ENCODE measurements at places on chromosomes 12 and 14.

DNA sequence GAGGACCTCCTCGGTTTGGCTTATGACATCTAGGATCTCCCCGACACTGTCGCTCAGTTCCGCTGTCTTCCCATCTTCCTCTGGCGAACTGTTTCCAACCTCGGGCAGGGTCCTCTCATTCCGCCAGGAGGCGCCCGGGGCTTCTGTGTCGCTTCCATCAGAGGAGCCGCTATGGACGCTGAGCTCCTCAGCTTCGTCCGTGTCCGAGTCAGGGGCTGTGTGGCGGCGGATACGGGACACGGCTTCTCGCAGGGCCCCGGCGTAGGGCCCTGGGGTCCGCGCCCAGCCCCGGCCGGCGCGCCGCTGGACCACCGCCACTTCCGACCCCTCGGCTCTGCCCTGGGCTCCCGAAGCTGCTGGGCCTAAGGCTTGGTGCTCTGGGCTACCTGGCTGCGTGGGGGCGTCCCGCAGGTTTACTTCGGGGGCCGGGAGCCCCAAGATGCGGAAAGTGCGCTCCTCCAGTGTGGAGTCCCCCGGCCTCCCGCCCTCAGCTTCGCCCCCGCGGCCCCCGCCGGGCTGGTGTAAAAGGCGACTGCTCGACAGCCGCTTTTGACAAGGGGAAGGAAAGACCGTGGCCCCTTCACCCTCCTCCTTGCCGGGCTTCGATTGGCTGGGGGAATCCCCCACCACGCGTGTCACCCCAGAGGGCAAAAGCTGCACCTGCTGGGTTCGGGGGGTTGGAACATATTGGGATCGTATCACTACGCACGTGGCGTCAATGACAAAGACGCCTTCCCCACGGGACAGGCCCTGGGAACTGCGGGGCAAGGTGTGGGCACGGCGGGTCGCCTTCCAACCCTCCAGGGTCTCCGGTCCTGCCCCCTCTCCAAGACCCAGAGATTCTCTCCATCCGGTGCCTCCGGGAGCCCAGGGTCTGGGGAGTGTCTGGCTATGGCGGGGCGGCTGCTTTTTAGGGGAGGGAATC lies 2.1 kb downstream of the DDN start:
- no peak for DNase-seq

- no peak for DNase-seq
These were observed 152.1 kb downstream of the DPF3 start for GRCh38 chr14:72741826-72742117.

- DNase-seq, result no peak
These were observed 5.2 kb upstream of the LMO3 start for GRCh38 chr12:16611146-16611545.

DNA sequence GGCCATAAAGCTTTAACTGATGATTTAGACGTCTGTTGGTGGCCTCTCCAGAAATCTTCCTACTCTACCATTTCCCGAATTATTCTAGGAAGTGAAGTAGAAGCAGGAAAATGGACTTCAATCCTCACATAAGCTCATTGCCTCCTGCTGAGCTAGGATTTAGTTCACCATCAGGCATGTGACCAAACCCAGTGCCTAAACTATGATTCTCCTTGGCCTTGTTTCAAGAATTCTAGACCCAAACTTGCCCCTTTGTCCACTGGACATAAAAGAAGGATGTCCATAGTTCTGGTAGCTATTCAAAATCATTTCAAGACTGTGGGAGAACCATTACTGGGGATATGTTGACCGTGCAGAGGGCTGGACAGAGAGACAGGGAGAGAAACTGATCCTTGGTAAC lies 105.8 kb downstream of the C12orf50 start:
- no peak for DNase-seq

- DNase-seq, result no peak
These were observed 7.9 kb upstream of the GPRC5A start for GRCh38 chr12:12883369-12884001.

DNA sequence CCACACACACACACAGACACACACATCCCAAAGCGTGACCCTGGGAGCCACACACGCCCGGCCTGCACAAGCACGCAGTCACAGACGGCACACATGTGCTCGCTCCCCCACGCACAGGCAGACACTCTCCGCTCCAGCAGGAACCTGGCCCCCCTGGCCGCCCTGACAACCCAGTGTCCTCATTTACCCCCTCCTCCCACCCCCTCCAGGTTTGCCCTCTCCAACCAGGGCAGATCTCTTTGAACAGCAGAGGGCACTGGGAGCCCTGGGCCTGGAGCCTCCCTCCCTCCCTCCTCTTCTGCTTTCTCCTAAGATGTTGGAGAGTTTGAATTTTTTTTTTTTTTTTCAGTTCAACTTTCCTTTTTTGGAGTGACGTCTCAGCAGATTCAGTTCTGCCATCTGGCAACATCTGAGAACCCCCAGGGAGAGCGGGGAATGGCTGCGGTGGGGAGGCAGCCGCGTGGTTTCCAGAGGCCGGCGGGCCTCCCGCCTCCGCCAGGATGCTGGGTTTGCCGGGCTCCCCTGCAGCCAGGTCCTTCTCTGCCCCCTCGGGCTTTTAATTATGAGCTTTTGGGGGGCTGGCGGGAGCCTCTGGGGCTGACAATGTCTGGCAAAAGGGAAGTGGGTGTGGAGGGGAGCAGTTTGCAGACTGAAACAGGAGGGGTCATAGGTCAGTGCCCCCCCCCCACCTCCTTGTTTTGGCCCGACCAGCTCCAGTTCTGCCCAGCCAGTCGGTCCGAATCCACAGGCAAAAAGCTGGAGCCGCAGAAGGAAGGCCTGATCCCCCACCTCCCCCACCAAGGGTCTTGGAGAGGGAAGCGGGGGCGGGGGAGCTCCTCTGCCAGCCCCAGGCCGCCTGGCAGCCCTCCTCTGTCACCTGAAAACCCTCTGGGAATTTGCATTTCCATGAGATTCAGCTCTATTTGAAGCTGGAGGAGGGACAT lies 1.3 kb upstream of the NCOR2 start:
- DNase-seq, result no peak

GRCh38 chr14:78325911-78326310 lies 155.7 kb downstream of the NRXN3 start:
- DNase-seq, result no peak

- DNase-seq, result no peak
These were observed 161.0 kb downstream of the SLC38A4 start for GRCh38 chr12:46664761-46665287.

DNA sequence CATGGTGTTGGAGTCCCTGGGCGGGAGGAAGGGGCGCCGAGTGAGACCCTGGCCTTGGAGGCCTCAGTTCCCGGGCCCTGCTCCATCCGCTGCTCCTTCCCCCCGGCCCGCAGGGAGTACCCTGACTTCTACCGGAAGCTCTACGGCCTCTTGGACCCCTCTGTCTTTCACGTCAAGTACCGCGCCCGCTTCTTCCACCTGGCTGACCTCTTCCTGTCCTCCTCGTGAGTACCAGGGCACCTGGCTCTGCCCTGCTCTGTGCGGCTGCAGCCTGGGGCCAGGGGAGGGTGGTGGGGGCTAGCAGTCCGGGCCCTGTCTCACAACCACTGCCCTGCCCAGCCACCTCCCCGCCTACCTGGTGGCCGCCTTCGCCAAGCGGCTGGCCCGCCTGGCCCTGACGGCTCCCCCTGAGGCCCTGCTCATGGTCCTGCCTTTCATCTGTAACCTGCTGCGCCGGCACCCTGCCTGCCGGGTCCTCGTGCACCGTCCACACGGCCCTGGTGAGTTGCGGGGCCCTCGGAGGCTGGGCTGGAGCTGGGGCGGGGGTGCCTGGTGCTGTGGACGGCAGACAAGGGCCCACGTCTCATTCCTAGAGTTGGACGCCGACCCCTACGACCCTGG lies 7.0 kb downstream of the NOC4L start:
- no peak for DNase-seq

DNA sequence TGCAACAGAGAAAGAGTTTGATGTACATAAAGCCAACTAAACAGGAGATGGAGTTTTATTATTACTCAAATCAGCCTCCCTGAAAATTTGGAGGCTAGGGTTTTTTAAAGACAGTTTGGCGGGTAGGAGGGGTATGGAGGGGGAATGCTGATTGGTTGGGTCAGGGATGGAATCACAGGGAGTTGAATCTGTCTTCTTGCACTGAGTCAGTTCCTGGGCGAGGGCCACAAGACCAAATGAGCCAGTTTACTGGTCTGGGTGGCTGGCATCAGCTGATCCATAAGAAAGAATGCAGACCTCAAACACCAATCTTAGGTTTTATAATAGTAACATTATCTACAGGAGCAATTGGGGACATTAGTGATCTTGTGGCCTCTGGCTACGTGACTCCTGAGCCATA lies 64.9 kb downstream of the RIN3 start:
- DNase-seq, result no peak

- DNase-seq, result no peak
These were observed 452.3 kb upstream of the MDGA2 start for GRCh38 chr14:48127674-48128073.

- no peak for DNase-seq
These were observed 24.4 kb upstream of the DUSP16 start for GRCh38 chr12:12586879-12587675.

DNA sequence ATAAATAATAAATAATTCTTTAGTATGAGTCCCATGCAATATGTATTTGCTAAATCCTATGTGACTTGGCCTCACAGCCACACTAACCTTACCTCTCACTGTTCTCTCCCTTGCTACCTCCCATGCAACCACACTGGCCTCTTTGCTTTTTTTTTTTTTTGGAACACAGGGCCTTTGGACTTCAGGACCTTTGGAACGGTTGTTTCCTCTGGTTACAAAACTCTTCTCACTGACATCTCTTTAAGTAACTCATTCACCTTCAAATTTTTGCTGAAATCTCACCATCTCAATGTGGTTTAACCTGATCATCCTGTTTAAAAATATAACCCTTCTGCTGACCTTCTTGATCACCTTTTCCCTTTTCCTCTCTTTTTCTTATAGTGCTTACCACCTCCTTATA lies 194.0 kb downstream of the SSPN start:
- no peak for DNase-seq

- DNase-seq, result no peak
These were observed 90.1 kb downstream of the SLC6A15 start for GRCh38 chr12:84822525-84822924.

DNA sequence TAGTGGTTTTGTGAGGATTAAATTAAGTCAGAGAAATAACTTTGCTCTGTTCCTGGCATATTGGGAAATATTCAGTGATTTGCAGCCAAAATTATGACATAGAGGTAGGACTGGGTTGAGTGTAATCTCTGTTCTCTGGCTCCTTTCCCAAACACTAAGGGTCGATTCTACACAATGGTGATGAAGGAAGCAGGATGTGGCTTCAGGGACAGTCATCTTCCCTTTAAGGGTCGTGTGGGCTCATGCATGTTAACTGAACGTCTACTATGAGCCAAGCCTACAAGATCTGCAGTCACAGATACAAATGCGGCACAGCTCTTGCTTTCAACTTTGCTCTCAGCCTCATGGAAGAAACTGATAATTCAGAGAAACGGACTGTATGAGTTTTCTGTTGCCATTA lies 381.6 kb downstream of the VRK1 start:
- no peak for DNase-seq

- no peak for DNase-seq
These were observed 455.3 kb upstream of the ATP2B1 start for GRCh38 chr12:90163975-90164374.

- no peak for DNase-seq
These were observed 83.4 kb downstream of the PDE3A start for GRCh38 chr12:20451761-20452160.

DNA sequence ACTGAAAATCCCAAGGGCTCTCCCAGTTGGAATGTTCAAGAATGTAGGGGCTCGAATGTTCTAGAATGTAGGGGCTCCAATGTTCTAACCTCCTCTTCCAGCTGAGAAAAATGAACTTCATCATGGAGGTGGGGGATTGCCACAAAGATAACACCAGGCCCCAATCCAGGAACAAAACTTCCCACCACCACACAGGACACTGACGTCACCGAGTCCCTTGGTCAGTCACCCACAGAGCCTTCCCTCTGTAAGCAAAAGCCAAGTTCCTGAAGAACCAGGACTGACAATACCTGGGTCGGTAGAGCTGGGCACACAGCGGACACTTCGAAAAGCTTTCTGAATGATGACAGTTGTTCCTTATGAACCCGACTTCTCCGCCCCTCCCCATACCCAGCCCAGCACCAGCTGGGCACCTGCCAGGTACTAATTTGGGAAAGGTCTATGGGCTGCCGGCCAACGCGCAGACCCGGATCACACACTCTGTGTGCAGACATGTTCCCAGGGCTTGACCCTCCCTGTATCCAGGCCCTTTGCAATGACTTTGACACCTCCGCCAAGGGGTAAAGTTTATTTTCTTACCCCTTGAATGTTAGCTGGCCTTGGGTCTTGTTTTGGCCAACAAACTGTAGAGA lies 18.9 kb downstream of the ITPK1 start:
- no peak for DNase-seq

- no peak for DNase-seq
These were observed 3.6 kb downstream of the RIMBP2 start for GRCh38 chr12:130712346-130713065.

DNA sequence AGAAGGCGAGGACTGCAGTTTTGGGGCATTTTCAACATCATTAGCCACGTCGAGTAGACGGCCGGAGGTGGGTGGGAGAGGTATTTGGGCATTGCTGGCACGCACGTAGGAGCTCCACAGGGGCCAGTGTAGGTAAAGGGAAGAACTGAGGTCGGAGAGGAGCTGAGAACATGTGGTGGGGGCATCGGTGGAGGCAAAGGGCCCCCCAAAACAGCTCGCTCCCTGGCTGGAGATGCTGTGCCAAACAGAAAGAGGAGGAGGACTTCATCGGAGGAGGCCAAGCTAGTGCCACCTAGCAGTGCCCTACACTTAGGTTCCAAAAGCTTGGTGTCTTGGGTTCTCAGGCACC lies 52.0 kb upstream of the PPP2R5C start:
- no peak for DNase-seq

DNA sequence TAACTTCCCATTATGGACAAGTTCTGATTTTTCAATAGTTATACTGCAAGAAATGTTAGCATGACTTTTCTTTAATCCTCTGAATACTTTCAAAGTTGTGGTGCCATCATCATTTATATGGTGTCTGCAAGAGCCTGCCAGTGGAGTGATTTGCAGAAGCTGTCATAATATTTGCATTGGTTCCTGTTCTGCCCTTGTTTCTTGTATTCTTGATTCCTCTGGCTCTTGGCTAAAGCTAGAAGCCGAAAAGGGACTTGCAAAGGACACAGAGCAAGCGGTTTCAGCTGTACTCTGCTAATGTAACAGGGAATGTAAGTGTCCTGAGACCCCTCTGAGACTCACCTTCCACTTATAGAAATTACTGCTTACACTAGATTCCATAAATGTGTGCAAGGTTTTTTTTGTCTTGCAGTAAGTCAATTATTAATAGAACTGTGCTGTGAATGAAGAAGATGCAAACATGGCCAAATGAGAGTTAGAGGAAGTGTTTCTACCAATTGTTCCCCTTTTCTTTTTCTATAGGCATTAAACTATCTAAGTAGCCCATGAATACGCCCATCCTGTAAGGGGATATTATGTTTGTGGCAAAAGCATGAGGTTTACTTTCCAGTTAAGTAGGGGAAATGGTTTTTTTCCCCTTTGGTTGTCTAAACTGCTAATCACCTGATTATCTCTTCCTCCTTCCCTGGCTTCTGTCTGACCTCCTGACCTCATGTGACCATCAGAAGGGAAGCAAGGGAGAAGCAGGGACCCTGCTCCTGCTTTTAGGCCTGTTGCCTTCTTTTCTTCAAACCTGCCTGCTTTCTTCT lies 5.3 kb downstream of the DYRK4 start:
- DNase-seq, result no peak
